Activated CD8-positive, alpha-beta T cell treated with anti-CD3 and anti-CD28 coated beads for 36 hours (primary cell): ENCODE measurements at places on chromosomes 5 and 9. TPM values are rescaled to one million over a fixed set of nuclear protein-coding genes. Genes with fewer than 3 reads are reported as not detected.

DNA sequence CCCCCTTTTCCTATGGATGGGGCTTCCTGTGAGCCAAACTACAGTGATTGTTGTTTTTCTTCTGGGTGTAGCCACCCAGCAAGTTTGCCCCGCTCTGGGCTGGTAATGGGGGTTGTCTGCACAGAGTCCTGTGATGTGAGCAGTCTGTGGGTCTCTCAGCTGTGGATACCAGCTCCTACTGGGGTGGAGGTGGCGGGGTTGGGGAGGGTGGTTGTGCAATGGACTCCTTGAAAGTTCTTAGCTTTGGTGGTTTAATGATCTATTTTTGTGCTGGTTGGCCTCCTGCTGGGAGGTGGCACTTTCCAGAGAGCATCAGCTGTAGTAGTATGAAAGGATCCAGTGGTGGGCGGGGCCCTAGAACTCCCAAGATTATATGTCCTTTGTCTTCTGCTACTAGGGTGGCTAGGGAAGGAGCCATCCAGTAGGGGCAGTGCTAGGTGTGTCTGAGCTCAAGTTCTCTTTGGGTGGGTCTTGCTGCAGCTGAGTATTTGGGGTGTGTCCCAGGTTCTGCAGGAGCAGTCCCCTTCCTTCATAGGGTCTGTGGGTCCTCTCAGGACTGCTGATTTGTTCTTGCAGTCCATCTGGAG lies 275.6 kb upstream of the PAPPA start:
- H3K27me3 ChIP-seq: no peaks in the 10 kb centered on the region
- H3K4me3 ChIP-seq: no peak overlapping the region
- no peak overlapping the region for H3K27ac ChIP-seq
- H3K4me1 ChIP-seq: no peaks in the 10 kb centered on the region
- no peak for DNase-seq

GRCh38 chr9:96258967-96259366 lies 43.0 kb downstream of the HSD17B3 start:
- H3K27ac ChIP-seq: no peak overlapping the region
- no peak for DNase-seq
- H3K36me3 ChIP-seq: no peaks in the 10 kb centered on the region
- H3K4me1 ChIP-seq: peaks cover 8% of the 10 kb centered on the region
- no peak overlapping the region for H3K4me3 ChIP-seq

Gene MORN5
- not detected for total RNA-seq

DNA sequence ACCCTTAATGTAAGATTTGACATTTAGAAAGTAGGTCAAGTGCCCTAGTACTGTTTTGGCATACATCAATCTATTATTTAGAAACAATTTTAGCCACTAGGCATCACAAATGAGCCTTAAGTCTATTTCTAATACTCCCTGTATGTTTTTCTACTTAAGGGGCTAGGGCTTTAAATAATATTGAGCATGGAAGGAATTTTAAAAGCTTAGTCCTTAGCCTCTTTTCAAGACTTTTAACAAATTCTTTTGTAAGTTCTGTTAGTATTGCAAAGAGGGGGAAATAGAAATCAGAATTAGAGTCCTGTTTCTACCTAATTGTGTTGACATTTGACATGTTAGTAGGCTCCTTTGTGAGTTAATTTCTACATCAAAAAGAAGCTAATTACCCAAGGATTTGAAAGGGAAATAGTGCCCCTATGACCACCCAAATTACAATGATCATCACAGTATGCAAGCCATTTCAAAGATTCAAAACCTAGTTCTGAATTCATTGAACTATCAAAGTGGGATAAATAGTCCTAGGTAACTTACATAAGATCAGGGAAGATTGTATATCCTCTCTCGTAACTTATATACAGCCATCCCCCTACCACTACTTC lies 647.8 kb upstream of the ACO1 start:
- no peak overlapping the region for H3K27ac ChIP-seq
- H3K36me3 ChIP-seq: no peaks in the 10 kb centered on the region
- DNase-seq: no peak
- no peaks in the 10 kb centered on the region for H3K4me1 ChIP-seq
- H3K27me3 ChIP-seq: no peaks in the 10 kb centered on the region

DNA sequence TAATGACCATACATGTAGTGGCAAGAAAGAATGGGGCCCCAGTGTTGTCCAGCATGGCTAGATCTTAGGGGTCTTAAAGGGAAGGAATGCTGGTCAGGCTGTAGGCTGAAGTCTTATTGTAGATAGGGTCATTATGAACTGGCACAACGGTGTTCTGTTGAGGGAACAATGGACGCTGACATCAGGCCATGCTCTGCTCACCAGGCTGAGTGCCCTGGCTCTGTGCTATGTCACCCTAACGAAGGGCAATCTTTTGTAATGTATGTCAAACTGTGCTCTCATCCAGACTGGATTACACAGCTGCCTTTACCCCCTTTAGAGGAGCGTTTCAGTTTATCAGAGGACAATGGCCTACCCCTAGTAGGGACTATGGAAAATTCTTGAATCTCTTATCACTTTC lies 14.6 kb upstream of the ZNF608 start:
- H3K36me3 ChIP-seq: no peaks in the 10 kb centered on the region
- no peaks in the 10 kb centered on the region for H3K4me1 ChIP-seq
- H3K4me3 ChIP-seq: no peak overlapping the region
- DNase-seq: no peak
